ENCODE measurements at places on chromosomes 2 and 18.

- no peak for DNase-seq
Observed at GRCh38 chr2:214261683-214262082, 149.2 kb upstream of the VWC2L start.

DNA sequence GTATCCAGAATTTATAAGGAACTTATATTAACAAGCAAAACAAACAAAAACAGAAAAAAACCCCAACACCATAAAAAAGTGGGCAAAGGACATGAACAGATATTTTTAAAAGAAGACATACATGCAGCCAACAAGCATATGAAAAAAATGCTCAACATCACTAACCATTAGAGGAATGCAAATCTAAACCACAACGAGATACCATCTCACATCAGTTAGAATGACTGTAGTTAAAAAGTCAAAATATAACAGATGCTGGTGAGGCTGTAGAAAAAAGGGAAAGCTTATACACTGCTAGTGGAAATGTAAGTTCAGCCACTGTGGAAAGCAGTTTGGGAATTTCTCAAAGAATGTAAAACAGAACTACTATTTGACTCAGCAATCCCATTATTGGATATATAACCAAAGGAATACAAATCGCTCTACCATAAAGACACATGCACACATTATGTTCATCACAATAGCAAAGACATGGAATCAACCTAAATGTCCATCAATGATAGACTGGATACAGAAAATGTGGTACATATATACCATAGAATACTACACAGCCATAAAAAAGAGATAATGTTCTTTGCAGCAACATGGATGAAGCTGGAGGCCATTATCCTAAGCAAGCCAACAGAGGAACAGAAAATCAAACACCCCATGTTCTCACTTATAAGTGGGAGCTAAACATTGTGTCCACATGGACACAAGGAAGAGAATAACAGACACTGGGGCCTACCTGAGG is 25.3 kb downstream of the PREPL start:
- no peak for DNase-seq

DNA sequence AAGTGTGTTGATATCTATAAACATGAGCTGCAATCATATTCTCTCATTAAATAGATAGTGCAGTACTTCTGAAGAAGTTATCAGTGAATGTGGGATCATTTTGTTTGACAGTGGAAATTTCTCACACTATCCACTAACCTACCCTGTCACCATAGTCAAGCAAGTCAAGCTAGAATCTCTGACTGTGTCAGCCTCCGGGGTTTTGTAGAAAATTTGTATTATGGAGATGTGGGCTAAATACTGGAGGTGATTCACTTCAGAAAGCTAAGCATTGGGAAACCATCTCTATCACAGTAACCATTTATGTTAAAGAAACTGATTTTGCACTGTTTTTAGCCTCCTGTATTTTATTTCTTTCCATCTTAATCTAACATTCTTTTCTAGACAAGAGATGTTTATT is 126.6 kb upstream of the CREB1 start:
- DNase-seq, result no peak

- DNase-seq, result no peak
Observed at GRCh38 chr2:11101430-11101829, 53.8 kb upstream of the SLC66A3 start.

GRCh38 chr2:113227698-113228097 is 51.0 kb downstream of the PAX8 start:
- no peak for DNase-seq

- DNase-seq, result no peak
Observed at GRCh38 chr2:21427606-21428005, 303.8 kb downstream of the TDRD15 start.

DNA sequence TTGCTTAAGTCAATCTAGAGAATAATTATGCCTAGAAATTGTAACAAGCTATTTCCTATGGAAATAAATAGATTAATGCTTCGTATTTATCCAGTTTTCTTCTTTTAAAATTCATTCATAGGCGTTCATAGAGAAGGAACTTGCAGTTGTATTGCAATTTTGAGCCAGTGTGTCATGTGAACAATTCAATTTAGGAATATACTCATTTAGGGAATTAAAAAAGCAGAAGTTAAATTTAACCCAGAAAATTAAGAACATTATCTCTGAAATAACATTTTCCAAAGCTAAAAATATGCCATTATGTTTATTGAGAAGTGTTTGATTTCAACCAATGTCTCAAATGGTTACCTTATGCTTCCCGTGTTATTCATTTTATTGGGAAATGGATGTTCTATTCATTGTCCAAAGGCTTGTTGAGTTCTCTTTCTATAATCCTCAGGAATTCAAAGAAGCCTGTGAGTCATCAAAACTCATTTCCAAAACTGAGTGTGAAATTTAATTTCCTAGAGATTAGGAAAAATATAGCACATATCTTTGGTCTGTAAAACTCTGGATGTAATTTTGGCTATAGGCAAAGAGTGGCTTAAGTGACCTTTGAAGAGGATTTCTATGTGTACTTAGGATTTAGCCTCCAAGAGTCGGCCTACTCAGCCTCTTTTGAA is 99.7 kb downstream of the SLC8A1 start:
- DNase-seq, result peak; percentile 49

DNA sequence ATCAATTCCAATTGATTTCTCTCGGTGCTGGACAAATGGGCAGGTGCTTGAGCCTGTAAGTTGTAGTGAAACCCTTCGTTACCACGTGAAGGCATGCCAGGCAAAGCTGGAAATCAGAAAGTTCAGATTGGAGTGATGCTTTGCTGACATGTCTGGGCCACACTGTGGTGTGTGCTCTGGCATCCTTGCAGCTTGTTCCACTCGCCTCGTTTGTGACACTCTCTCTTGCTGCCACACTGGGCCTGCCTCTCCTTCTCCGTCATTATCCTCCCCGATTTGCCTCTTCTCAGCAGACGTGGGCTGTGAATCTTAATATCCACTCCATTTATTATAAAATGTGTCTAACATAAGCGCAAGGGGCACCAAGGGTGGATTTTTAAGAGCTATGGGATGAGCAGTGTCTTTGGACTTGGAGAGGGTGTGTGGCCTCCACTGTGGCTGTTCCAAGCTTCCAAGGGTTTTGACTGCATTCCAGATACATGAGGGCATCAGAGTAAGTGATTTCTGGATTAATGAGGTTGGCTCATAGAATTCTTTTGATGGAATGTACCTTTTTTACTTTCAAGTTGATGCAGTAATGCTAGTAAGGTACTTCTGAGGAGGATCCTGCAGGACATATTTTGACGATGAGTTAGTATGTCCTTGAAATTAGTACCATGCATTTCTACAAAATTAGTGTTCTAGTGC is 238.8 kb downstream of the TPGS2 start:
- DNase-seq, result no peak

GRCh38 chr18:79950515-79951341 is 725 bp downstream of the SLC66A2 start:
- no peak for DNase-seq

DNA sequence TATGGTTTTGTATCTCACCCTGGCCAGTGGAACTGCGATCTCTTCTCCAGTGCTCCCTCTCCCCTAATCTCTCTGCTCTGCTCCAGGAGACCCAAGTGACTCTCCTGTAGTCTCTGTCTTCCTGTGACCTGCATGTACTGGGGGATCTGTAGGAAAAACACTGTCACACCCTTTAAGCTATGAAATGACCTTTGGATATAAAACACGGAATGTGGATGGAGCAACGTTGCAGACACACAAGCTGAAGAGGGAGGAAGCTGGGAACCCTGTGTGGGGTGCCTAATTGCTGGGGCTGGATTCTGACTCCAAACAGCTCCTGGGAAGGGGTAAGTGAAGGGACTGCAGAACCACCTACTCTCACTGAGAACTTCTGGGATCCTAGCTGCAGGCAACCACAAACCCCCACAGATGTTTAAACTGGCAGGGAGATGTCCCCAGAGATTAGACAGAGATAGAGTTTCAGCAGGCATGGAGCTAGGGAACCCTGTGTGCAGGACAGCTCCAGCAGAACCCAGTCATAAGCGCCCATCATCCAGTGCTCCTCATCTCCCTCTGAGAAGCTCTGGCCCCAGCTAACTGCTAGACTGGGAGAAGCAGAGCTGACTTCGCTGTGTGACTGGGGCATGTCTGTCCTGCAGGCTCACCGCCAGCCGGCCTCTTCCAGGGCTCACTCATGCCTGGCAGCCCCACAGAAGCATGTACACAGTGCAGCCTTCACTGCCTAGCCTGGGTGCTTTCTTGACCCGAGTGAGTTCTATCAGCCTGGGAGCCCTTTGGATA is 482.7 kb upstream of the SETBP1 start:
- no peak for DNase-seq

DNA sequence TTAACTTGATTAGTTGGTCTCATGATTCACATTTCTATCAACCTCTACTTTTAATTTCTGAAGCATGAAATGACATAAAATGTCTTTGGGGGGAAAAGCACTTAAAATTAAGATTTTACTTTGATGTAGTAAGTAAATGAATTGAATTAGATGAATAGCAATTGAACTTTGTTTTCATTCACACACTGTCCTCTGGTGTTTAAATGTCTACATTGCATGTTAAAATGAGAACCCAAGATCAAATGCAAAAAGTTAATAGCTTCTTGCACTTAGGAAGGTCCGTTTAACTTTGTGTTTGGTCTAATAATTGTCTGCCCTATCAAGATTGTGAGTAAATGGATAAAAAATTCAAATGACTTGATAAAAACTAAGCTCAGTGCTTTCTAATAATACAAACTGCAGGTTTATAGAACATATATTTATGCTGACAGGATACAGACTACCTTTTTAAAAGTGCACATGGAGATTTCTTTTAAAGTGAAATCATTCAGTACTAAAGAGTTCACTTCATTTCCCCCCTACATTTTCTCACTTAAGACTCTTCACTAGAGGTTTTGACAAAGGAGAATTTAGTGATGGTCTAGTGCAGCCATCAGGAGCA is 156.2 kb upstream of the NABP1 start:
- DNase-seq, result no peak

DNA sequence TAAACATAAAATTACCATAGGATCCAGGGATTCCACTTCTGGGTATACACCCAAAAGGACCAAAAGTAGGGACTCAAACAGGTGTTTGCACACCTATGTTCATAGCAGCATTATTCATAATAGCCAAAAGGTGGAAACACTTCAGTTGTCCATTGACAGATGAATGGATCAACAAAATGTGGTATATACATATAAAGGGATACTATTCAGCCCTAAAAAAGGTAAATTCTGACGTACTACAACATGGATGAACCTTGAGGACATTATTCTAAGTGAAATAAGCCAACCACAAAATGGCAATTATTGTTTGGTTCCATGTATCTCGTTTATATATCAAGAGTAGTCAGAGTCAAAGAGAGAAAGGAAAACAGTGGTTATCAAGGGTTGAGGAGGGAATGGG is 128.1 kb downstream of the MTCL1 start:
- no peak for DNase-seq

- no peak for DNase-seq
Observed at GRCh38 chr2:120880381-120880780, 144.7 kb downstream of the GLI2 start.

DNA sequence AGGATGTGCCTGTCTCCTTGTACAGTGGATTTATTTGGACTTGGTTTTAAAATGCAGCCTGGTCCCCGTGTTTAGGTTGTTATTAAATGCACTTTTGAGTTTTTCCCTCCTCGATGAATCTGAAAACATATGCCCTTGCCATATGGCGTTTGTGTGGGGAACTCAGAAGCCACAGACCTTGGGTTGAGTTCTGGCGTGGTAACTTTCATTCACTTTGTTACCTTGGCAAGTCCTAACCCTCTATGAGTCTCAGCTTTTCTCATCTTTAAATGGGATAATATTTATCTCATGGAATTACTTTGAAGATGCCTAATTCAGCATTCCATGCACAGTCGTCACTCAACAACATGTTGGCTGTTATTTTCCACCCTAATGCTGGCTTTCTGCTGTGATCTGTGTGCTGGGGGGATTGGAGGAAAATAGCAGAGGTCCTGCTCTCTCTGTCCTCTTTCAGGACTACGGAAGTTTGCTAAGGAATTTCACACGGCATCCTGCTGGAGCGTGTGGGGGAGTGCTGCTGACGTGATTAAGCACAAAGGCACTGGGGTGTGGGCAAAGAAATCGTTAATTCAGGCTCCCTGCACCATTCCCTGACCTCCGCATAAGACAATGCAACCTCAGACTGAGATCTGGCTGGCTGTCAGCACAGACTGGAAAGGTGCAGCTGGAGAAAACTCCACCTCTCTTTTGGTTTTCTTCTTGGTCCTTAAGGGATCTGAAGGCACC is 61.7 kb downstream of the LDLRAD4 start:
- DNase-seq, result no peak

DNA sequence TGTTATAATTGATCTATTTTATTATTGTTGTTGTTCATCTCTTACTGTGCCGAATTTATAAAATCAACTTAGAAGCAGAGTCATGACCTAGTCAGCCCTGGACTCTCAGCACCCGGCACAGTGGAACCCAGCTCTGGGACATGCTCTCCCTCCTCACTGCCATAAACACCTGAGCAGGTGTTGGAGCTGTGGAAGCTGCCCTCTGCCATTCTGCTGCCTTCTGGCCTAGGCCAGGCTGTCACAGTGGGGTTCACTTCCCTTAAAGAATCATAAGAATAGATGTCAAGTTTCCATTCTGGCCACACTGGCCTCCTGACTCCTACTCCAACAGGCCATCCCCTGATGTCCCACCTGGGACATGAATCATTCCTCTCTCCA is 192.2 kb downstream of the ZFP36L2 start:
- DNase-seq, result no peak

DNA sequence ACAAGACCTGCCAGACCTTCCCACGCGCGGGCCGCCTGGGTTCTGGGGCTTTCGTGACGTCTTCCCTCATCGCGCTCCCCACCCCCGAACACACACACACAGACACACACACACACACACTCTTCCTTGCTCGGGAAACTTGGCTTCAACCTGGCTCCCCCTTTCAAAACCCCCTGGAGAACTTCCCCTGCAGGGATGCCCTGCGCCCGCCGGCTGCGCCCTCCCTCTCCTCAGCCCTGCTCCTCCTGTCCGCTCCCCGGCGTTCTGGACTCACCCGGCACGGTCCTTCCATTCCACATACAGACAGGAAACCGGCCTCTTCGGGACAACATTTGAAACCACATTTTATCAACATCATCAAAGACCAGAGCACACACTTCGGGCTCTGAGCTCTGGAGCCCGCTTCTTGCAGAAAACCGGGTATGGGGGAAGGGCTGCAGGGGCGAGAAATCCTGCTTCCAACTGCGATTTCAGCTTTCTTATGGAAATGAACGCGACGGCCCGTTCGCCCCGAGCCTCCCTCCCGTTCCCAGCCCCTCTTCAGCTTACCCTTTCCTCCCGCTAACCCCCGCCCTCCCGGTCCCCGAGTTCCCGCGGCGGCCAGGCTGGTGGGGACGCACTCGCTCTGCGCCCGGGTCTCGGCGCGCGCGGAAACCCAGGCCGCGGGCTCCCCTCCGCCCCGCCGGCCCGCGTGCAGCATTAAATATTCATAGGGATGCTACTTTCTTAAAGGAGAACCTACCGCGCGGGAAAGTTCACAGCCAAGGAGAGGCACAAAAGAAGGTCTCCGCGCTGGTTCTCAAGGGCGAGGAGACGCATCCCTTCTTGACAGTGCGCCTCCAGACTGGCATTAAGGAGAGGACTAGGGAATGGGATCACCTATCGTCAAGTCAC is 18.3 kb downstream of the POU3F3 start:
- no peak for DNase-seq

Measured in retinal pigment epithelial cell (primary cell).